ENCODE measurements at places on chromosomes 1 and 21.
A peak's percentile ranks its signal among the peaks of the same experiment; 100 is the strongest.

- DNase-seq: no peak
Measured at GRCh38 chr1:94946886-94947285, 20.0 kb upstream of the CNN3 start.

GRCh38 chr1:4121293-4121684 lies 221.2 kb upstream of the C1orf174 start:
- DNase-seq: peak; percentile 16

DNA sequence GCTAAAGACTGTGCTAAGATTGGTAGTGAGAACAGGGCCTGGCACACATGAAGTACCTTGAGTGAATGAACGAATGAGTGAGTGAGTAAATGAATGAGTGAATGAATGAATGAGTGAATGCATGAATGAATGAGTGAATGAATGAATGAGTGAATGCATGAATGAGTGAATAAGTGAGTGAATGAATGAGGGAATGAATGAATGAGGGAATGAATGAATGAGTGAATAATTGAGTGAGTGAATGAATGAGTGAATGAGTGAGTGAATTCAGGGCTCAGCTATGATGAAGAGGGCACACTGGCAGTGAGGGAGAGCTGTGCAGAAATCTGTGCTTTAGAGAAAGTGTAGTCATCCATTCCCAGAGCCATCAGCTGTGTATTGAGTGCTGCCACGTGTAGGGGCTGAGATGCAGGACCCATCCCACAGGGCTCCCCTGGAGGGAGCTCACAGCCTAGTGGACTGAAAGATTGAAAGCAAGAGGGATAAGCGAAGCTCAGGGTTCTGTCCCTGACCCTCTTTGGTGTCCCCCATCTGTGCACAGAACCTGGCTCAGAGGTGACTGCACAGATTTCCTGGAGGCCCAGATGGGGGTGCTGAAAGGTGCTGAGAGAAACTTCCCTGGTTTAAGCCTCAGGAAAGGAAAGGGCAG lies 217.9 kb upstream of the VAMP3 start:
- DNase-seq: no peak

- no peak for DNase-seq
Measured at GRCh38 chr1:36472656-36473055, 8.5 kb upstream of the MRPS15 start.

DNA sequence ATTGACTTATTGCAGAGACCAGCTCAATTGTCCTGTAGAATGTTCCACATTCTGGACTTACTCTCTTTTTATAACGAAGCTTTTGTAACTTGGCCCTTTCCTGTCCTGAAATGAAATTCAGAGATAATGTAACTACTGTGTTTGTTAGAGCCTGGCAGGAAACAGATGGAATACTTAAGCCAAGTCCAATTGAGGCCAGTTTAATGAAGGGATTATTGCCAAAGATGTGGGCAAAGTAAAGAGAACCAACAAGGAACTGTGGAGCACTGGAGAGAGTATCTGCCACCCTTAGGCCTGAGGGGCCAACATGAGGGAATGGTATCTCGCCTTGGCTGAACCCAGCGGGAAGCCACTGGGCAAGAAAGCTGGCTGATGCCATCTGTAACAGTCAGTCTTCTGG lies 32.9 kb downstream of the MFSD2A start:
- DNase-seq: no peak

DNA sequence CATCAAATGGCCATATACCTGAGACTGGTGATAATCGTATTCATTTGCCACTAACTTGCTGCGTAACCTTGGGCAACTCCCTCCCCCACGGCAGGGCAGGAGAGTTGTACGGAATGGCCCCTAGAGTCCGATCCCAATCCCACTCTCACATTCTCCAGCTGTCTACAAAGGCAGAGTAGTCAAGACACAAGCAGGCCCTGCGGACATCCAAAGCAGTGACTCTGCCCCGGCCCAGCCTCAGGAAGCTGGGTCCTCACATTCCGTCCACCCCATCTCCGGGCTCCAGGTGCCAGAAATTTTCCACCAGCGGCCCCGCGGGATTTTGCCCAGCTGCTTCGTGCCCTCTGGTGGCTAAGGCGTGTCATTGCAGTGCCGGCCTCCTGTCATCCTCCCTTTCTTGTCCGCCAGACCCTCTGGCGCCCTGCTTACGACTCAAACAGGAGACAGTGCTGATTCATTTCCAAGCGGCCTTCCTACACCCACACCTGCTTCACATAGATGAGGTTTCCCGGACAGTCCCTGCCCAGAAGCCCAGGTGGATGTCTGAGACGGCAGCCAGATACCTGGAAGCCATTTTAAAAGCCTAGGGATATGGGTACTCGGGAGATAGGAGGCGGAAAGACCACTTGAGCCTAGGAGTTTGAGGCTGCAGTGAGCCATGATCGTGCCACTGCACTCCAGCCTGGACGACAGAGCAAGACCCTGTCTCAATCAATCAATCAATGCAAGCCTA lies 2.9 kb upstream of the S100A2 start:
- peak; percentile 90 for DNase-seq

DNA sequence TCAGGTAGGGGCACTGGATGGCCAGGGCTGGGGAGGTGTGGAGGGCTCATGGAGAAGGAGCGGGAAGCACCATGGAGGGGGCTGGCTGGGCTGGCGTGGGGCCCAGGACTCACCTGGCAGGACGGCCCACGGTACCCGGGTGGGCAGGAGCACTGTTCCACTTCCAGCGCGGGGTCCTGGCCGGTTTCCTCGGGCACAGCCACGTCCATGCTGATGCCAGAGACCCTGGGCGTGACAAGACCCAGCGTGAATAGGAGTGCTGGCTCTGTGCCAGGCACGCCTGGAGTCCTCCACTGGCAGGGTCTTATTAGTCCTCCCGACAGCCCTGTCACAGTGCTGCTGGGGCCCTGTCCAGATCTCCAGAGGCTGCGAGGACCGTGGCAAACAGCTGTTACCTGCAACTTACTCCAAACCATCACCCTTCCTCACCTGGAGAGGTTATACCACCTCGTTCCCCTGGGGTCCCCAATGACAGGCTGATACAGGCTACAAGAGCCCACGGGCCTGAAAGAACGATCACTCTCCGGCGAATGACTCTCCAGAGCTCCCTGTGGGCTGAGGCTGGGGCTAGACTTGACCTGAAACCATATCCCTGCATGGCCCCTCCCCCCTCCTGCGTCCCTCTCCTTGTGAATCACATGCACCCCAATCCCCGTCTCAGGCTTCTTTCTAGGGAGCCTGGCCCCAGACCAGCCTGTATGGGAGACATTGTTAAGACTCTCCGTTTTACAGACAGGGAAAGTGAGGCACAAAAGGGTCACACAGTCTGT lies 62.1 kb downstream of the HSPG2 start:
- DNase-seq: no peak

- peak; percentile 48 for DNase-seq
Measured at GRCh38 chr1:52423771-52424170, 19.4 kb downstream of the PRPF38A start.

DNA sequence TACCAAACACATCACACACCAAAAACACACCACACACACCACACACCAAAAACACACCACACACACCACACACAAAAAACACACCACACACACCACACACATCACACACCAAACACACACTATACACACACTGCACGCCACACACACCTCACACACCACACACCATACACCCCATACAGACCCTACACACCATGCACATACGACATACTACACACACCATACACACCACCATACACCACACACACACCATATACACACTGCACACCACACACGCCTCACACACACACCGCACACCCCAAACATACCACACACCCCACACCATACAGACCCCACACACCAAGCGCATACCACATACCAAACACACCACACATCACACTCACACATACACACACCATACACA lies 226.9 kb upstream of the PKN2 start:
- no peak for DNase-seq

DNA sequence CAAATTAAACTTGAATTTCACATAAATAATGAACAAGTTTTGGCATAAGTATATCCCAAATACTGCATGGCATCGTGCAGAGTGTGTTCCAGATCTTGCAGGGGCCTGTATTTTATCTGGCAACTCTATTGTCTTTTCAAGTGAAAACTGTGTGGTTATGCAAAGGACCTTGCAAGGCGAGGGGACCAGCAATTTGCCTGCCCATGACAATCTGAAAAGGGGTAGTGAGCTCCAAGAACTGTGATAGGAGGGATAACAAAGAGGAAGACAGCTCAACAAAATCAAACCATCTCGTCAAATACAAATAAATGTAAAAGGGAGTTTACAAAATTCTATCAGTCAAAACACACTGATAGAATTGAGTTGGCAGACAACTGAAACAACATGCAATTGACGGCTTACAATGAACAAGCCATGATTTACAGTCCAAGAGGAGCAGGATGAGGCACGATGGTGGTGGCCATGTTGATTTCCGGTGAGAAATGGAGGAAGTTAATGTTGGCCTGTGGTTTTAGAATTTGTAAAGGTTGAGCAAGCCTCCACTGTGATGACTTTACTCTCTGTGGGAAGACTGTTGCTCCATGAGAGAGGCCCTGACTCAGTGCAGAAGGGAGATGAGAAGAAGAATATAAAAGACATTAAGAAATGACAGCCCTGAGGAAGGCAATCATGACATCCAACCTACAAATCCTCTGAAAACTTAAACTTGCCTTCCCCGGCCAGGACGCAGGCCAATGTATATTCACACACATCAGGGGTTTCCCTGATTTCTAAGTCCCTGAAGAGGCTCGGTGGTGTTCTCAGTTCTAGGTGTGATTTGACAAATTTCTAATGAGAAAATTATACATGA lies 132.2 kb downstream of the ADSS2 start:
- DNase-seq: peak; percentile 60

DNA sequence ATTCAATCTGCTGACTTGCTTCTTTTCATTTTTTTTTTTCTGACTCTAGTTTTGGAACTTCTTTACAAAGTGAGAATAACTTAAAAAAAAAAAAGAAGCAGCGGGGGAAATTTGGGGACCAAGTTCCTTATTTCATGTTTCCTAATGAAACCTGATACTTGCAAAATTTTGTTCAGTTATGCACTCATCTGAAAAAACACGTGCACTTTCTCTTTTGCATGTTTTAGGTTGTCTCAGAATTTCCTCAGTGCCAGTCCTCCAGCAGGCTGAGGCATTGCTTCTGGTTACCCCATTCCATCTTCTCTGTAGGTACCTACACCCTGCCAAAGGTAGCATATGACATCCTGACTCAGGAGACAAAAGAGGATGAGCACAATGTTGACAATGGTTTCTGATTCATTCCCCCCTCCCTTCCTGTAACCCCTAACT lies 299.7 kb downstream of the GRIK1 start:
- DNase-seq: no peak

DNA sequence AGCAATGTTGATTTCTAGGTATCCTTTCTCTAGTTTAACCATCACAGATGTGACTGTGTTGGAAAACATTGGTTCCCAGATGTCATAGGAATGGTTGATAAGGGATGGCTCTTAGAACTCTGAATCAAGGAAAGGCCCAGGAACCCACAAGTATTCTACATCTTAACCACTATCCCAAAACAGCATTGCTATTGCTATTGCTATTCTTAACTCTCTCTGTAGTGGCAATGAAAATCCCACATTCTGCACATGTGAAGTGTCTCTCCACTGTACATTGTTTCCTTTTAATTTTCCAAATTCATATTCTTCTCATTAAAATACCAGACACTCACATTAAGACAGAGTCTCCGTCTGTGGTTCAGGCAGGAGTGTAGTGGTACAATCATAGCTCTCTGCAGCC lies 420.4 kb upstream of the RUNX1 start:
- DNase-seq: no peak

DNA sequence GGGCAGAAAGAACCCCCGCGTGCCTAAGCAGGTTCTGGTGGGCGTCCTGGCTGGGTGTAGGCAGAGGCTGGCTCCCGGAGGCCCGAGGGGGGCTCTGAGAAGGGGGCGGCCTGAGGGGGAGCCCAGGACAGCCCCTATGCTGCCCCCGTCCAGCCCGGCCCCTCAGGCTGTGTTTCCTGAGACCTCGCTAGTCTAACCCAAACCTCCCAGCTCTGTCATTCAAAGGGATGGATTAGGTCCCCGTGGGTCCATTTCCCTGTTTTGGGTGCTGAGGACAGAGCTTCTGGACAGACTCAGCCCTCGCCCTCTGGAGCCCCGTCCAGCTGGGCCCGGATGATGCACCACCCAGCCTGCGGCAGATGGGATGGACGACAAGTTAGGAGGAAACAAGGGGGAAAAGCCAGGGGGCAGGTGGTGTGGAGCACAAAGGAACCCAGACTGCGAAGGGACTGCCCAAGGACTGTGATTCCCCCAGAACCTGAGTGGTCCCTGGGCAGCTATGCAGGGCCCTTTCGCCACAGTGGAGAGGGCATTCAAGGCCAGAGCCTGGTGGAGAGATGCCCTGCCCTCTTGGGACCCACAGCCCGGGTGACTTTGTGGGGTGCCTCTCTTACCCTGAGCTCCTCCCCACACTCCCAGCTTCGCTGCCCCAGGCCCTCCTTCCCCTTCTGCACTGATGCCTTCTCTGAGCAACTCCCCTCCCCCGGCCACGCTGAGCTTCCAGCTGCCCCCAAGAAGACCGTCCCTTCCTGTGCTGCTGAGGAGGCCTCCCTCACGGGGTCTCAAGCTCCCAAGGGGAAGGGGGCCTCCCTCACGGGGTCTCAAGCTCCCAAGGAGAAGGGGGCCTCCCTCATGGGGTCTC lies 2.8 kb downstream of the HES4 start:
- DNase-seq: no peak

- DNase-seq: no peak
Measured at GRCh38 chr1:153906396-153906795, 16.4 kb downstream of the GATAD2B start.

DNA sequence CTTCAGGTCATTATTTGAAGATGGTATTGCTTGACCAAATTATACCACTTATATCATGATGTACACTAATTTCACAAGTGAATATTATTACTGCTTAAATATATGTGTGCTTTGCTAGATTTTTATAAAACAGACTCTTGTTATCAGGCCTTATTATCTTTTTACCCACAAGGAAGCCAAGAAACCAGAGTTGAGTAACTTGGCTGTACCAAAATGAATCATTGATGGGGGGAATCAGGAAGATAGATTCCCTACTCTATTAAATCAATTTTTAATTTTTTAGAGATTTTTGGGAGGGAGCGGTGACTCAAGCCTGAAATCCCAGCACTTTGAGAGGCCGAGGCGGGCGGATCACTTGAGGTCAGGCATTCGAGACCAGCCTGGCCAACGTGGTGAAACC lies 16.0 kb upstream of the SCCPDH start:
- DNase-seq: no peak

- no peak for DNase-seq
Measured at GRCh38 chr1:55579332-55580001, 364.3 kb upstream of the USP24 start.

GRCh38 chr1:109823543-109824348 lies 60.0 kb upstream of the EPS8L3 start:
- no peak for DNase-seq

GRCh38 chr1:203453016-203453415 lies 22.6 kb upstream of the PRELP start:
- DNase-seq: no peak

- DNase-seq: no peak
Measured at GRCh38 chr1:175597969-175598765, 145.2 kb downstream of the TNR start.

GRCh38 chr1:177124577-177125278 lies 39.8 kb downstream of the ASTN1 start:
- no peak for DNase-seq

DNA sequence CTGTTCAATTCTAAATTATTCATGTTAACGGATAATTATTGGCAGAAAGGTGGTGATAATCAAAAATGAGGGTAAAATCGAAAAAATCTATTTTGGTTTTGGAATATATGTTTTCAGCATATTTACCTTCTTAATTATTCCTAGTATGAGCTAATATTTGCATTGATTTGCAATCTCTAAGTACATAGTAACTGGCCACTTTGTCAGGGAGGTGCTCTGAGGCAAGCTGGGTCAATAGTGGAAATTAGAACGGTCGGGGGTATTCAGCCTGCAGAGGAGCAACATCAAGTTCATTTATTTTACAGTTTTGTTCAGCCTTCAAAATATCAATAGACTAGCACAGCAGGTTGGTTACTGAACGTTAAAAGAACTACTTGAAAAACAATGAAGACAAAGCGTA lies 1.8 kb downstream of the OTUD7B start:
- no peak for DNase-seq
